ENCODE measurements at places on chromosomes 4 and X.

DNA sequence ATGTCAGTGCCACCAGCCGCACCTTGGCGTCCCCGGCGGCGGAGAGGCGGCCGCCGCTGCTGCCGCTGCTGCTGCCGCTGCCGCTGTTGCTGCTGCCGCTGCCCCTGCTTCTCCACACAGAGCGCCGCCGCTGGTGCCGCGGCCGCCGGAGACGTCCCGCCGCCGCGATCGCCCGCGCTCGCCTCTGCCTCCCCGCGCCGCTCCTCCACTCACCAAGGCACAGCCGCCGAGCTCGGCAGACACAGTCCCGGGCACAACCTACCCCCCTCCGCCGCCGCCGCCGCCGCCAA lies at the start of gene PPP3CA:
TSS of gene PPP3CA (minus strand) at position 260 of the 290 bp plus-strand sequence.
- no peak for DNase-seq

- no peak for DNase-seq
These were observed 200.6 kb upstream of the GATB start for GRCh38 chr4:151961456-151961855.

DNA sequence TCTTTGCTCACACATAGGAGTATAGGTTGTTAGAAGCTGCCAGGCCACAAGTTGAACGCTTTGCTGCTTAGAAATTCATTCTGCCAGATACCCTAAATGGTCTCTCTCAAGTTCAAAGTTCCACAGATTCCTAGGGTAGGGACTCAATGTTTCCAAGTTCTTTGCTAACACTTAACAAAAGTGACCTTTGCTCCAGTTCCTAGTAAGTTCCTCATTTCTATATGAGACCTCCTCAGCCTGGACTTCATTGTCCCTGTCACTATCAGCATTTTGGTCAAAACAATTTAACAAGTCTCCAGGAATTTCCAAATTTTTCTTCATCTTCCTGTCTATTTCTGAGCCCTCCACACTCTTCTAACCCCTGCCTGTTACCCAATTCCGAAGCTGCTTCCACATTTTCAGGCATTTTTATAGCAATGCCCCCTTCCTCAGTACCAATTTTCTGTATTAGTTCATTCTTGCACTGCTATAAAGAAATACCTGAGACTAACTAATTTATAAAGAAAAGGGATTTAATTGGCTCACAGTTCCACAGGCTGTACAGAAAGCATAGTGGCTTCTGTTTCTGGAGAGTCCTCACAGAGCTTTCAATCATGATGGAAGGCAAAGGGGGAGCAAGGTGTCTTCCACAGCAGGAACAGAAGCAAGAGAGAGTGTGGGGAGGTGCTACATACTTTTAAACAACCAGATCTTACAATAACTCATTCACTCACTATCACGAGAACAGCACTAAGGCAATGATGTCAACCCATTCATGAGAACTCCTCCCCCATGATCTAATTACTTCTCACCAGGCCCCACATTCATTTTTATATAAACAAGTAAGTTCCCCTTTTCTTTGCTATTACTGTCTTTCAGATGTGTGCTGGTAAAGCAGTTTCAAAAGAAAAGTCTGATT lies 11.5 kb upstream of the TLR1 start:
- no peak for DNase-seq

DNA sequence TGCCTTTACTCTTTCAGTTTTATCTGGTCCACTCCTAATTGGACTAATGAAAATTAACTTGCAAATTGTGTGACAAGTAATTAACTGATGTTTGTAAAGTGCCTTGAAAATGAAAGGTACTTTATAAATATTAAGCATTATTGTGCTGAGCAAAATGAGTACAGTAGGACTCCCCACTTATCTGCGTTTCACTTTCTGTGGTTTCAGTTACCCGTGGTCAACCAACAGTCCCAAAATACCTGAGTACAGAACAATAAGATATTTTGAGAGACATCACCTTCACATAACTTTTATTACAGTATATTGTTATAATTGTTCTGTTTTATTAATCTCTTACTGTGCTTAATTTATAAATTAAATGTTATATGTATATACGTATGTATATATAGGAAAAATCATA lies 27.4 kb upstream of the JADE3 start:
- DNase-seq, result no peak

GRCh38 chr4:97003715-97004114 lies 1139.6 kb downstream of the STPG2 start:
- no peak for DNase-seq

DNA sequence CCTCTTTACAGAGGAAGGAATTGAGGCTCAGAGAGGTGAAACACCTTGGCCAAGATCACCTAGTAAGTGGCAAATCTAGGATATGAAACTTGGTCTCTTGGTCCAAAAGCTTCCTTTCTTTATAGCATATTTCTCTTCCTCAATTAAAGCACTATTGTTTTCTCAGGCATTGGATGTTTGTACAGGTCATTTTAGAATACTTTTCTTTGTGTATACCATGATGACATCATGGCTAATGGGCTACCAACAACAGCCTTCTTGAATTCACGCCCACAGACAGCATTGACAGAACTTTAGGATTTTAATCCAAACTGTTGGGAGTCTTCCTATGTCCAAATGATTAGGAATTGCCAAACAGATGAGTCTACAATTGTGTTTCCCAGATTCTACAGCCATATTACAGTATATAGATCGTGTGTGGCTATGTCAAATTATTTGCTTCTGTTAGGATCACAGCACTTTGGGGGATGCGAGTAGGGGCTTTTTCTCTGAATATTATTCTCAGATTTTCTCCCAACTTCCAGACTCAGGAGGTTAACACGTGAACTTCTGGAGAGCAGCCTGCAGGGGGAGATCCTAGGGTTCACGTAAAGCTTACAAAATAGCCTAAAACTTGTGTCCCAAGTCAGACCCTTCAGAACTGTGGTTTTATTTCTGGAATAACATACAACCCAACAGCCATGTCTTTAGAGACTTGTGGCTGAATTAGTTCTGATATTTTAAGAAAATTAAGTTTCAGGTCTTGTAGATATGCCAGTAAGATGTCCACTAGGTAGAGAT lies 191.8 kb downstream of the SHROOM3 start:
- DNase-seq, result no peak

GRCh38 chr4:100061835-100062234 lies 111.8 kb upstream of the H2AZ1 start:
- no peak for DNase-seq

DNA sequence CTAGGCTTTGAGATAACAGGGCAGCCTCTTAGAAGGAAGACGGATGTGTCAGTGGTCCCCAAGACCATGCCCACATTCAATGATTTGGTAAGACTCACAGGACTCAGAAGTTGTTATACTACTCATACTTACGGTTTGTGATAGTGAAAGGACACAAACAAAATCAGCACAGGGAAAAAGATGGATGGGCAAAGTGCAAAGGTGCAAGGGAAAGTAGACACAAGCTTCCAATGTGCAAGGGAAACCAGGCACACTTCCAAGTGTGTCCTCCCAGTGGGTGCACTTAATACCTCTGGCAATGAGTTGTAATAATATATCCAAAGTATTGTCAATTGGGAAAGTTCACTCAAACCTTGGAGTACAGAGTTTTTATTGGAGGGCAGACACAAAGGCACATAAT lies 53.8 kb upstream of the VCX start:
- no peak for DNase-seq

All from stimulated activated CD8-positive, alpha-beta memory T cell treated with anti-CD3 and anti-CD28 coated beads, Interleukin-4, amount 100 ng/mL, for 1 hour (primary cell).